Gastroesophageal sphincter (tissue), 4 donors: ENCODE measurements at places on chromosomes 16 and 17. TPM values are rescaled to one million over a fixed set of nuclear protein-coding genes. Genes with fewer than 3 reads are reported as not detected.

Gene CCL17
- not detected for total RNA-seq

Gene GP2
- not detected for total RNA-seq

Gene ARL5C
- not detected for total RNA-seq

Gene KRTAP4-4
- not detected for total RNA-seq

Gene KRTAP3-1
- total RNA-seq = not detected

Gene MYH13
- not detected for total RNA-seq

Gene ACAP1
- 4.6 TPM for total RNA-seq

Gene GOSR1
- total RNA-seq = 30.7 TPM

Gene CACNG3
- total RNA-seq = not detected
